ENCODE measurements at places on chromosomes 1 and 21. TPM values are rescaled to one million over a fixed set of nuclear protein-coding genes. Genes with fewer than 3 reads are reported as not detected.

Gene TNFRSF4
- 0.41 TPM for total RNA-seq

Gene HAO2
- total RNA-seq = not detected

DNA sequence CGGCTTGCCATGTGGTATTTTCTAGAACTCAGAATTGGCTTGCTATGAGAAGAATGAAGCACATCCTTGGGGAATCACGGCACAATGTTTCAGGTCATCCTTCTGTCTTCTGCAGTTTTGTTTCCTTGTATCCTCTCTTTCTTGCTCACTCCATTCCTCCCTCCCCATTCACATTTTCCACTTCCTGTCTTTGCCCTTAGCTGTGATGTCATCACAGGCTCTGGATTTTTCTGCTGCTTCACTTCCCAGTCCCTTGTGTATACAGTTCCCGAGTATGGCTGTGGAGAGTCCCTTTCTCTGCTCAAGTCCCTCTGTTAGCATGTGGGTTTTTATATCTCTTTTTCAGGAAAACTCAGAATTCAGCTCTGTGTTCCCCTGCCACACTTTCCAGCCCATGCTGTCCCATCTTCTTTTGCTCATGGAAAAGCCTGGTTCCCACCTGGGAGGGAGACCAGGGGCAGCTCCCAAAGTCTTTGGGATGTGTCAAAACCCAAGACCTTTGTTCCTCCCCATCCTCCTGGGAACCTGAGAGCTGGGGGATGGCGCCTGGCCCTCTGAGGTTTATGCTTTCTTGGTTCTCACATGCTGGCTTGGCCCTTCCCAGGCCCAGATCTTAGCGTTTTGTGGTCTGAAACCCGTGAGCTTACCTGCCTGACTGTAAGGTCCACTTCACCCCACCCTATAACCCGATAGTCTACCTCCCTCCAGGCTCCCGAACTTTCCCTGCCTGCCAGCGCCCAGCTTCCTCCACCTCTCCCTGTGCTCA is 4.8 kb upstream of the RGS16 start:
- DNase-seq = peak; percentile 36

GRCh38 chr1:197467881-197468280 is 199.8 kb downstream of the CRB1 start:
- peak; percentile 92 for DNase-seq

DNA sequence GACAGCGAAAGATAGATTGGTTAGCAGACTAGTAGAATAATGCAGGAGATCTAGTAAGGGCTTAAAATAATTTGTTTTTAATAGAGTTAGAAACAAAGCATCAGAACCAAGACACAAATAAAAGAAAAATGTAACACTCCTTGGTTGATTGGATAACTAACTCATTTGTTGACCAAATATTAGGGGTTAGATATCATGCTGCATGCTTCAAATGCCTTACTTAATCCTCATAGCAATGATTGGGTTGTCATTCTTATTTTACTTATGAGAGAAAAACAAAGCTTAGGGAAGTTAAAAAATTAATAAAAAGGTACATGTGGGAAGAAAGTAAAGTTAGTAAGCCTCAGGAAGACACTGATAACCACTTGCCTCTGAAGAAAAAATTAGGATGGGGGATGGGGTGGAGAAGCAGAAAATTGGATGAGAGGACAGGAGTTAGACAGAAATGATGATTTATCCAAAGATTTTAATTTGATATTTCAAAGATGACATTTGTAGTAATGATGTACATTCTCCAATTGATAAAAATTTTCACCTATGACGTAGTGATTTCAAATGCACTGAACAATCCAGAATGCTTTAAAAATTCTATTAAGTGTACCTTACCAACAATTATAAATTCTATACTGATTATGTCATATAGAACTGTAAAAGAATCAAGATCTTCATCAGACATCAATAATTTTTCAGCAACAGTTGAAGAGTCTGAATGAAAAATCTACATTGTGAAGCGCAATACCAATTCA is 374.7 kb downstream of the COL11A1 start:
- peak; percentile 2 for DNase-seq

DNA sequence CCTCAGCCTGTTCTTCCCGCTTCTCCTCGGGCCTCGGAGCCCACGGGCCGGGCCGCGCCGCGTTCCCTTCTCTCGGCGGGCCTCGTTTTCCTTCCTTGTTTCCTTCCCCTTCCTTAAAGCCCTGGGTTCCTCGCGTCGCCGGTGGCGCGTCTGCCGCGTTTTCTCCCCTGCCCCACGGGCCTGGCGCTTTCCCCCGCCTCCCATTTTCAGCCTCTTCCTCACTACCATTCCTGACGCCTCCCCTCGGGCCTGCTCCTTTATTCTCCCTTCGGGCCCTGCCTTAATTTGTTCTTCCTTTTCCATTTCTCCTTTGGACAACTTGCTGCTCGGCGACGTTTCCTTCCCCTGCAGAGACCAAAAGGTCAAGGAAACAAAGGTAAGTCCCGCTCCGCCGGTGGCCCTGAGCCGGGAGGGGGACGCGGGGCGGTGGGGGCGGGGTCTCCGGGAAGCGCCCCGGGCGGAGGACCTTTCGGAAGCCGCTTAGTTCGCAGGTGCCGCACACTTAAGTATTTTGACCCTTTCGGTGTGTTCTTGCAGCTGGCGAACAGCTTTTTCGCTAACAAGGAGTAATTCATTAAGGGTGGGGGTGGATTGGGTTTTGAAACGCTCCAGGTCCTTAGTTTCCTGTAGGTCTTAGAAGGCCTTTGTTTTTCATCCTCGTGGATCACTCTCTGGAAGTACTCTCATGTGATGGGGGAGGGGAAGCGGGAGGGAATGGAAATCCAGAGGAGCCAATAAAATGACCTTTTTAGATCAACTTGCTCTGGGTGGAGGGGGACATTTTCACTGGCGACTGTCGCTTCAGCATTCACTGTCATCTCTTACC is 780 bp downstream of the YTHDF2 start:
- DNase-seq = peak; percentile 41

GRCh38 chr1:238916828-238917227 is 469.5 kb upstream of the CHRM3 start:
- peak; percentile 42 for DNase-seq

DNA sequence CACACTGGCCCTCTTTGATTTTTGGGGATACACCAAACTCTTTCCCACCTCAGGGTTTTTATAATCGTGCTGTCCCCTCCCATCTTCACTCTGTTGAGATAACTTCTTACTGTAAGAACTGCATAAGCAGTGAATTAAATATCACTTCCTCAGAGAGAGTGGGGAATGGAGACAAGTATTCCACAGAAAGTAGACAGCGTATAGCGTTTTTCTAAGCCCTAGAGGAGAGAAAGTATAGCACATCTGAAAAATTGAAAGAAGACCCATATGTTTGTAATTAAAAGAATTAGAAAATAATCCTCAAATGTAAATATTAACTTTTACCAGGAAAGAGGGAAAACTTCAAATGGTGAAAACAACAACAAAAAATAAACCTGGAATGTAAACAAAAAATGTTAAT is 67.3 kb downstream of the GPR161 start:
- no peak for DNase-seq

- no peak for DNase-seq
Observed at GRCh38 chr21:42096566-42096965, 25.4 kb downstream of the UMODL1 start.

- DNase-seq = peak; percentile 65
Observed at GRCh38 chr21:36388835-36389234, 3.6 kb downstream of the CHAF1B start.

GRCh38 chr1:176996456-176997090 is 167.9 kb downstream of the ASTN1 start:
- DNase-seq = peak; percentile 40

DNA sequence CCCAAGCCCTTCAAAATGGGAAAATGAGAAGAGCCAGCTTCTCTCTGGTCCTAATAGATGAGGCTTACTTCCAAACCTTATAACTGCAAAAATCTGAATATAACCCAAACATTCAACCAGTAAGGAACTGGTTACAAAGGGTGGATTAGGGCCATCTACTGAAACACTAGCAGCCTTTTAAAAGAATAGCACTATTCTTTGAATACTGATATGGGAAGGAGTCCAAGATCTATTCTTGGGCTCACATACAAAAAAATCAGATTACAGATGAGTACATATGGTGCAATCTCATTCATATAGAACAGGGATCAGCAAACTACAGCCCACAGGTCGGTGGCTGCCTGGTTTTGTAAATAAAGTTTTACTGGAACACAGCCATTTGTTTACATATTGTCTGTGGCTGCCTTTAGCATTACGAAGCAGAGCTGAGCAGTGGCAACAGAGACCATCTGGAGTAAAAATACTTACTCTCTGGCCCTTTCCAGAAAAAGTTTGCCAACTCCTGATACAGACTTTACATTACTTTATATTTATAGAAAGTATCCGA is 167.7 kb downstream of the ZSCAN20 start:
- no peak for DNase-seq

GRCh38 chr1:50858761-50859160 is 101.3 kb downstream of the FAF1 start:
- DNase-seq = peak; percentile 12

- DNase-seq = no peak
Observed at GRCh38 chr1:183034682-183035081, 11.5 kb downstream of the LAMC1 start.

DNA sequence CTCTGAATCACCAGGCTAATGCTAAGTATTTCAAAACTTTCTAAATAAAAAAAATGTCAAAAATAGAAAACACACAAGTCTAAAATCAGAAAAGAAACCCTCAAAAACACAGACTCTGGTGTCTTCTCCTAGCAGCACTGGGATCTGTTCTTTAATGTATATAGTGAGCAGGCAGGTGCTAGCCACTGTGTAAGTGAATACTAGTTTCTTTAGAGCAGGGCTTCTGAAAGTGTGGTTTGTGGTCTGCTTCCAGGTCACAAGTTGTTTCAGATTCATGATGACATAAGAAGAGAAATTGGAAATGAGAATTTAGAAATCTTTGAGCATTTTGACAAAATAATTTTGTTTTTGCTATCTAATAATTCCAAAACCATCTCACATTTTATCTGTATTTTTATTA is 763.1 kb downstream of the USP25 start:
- DNase-seq = peak; percentile 45

DNA sequence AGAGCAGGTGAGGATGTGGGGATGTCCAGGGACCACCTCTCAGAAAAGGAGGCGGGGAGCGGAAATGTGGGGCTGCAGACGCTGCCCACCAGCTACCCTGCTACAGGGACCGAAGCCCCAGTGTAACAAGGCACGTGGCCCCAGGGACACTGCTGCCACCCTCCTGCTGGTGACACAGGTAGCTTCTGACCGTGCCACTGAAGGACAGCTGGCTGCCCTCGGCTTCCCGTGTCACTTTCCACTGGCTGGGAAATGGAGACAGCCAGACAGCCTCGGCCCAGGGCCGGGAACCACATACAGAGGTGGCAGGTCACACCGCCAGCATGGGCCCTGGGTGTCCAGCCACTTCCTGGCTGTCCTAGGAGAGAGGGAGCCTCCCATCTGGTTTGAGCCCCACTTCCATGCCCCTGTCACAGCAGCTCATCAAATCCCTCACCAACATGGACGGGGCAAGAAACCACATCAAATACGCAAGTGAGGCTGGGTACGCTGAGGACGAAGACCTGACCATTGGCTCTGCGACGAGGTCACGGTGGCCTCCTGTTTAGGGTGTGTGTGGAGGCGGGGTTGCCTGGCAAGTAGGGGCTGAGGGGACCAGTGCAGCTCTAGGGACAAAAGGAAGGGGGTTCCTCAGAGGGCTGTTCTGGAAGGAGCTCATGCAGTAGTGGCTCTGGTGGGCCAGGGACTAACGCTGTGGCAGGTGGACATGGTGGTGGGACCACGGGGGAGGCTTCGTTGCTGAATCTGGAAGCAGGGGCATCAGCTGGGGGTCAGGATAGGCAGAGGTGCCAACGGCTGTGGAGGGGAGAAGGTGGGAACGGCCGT is 5.0 kb downstream of the PEX10 start:
- no peak for DNase-seq

DNA sequence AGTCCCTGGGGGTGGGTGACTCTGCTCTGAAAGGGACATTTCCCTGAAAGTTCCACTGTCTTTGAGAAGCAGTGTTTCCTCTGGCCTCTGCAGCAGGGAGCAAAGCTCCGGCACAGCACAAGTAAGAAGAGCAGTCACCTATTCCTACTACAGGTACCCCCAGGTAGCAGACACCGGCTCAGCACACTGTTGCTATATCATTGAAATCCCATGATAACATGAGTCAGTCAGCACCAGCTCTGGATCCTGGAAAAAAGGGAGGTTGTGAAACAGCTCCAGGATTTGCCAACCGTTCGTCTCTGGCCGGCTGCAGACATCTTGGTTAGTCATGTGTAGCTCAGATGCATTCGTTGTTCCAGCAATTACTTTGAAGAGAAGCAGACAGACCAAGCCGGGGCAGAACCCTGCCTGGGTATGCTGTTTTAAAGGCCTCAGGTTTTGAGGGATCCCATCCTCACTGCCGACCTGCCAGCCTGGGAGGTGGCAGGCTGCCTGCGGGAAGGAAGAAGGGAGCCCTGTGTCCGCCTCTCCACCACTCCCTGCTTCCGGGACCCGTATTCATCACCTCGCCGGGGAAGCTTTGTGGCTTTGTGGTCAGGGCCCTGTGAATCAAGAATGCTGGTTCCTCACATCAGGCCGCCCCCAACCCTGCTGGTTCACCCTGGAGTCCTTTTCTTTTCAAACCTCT is 139.2 kb downstream of the CLIC6 start:
- DNase-seq = peak; percentile 92
